ENCODE measurements at places on chromosomes 5 and 9. TPM values are rescaled to one million over a fixed set of nuclear protein-coding genes. Genes with fewer than 3 reads are reported as not detected.

DNA sequence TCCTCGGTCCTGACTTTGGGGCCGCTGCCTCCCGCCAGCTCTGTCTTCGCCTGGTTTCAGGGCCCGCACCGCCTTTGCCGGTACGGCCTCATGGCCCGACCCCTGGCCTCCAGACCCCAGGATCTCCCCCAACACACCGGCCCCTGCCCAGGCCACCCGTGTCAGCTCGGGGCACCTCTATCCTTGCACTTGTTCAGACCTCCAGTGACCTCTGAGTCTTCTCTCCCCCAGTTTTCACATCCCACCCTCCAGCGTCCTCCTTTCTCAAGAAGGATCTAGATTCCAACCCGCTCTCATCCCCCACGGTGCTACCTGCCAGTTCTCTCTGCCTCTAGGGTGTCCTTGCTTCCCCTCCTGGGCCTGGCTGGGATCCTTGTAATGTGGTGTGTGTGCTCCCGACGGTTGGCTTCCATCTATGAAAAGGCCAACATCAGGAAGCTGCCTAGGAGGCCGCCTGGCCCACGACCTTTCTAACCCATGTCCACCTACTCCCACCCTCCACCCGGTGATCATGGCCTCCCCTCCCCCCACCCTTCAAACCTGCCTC lies 61.1 kb downstream of the SPATA31C2 start:
- no peak overlapping the region for H3K27ac ChIP-seq
- DNase-seq = no peak
- H3K4me1 ChIP-seq = peaks cover 7% of the 10 kb centered on the region
- H3K4me3 ChIP-seq = peak overlapping the region; percentile 81

DNA sequence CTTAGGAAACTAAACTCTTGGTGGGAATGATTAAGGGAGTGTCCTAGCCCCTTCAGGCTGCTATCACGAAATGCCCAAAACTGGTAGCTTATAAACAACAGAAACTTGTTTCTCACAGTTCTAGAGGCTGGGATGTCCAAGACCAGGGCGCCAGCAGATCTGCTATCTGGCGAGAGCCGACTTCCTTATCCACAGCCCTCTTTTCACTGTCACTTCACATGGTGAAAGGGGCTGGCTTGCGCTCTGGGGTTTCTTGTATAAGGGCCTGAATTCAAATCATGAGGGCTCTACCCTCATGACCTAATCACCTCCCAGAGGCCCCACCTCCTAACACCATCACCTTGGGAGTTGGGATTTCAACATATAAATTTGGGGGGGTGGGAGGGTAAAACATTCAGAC lies 49.1 kb downstream of the IPPK start:
- H3K4me3 ChIP-seq = no peak overlapping the region
- peaks cover 36% of the 10 kb centered on the region for H3K36me3 ChIP-seq

Gene TBC1D13
- 24.2 TPM for total RNA-seq

DNA sequence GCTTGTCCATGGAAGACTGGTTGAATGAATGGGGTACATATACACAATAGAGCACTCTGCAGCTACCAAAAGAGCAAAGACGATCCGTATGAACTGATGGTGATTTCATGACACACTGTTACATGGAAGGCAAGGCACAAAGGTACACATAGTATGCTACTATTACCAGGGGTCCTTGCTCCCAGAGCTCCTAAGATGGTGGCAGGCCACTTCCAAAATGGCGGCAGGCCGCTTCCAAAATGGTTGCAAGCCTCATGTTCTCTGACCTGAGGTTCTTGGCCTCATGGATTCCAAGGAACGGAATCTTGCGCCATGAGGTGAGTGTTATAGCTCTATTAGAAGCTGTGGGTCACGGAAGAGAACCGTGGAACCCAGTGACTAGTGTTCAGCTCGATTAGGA lies 147.5 kb downstream of the RFK start:
- no peaks in the 10 kb centered on the region for H3K36me3 ChIP-seq
- no peak overlapping the region for H3K27ac ChIP-seq
- no peak overlapping the region for H3K4me3 ChIP-seq
- H3K4me1 ChIP-seq = no peaks in the 10 kb centered on the region
- no peaks in the 10 kb centered on the region for H3K27me3 ChIP-seq

Gene SPATA31A3
- total RNA-seq = not detected

Gene TAF11L5
- total RNA-seq = not detected

- no peak for DNase-seq
- no peaks in the 10 kb centered on the region for H3K36me3 ChIP-seq
- H3K27ac ChIP-seq = no peak overlapping the region
- H3K4me1 ChIP-seq = no peaks in the 10 kb centered on the region
These were observed 205.1 kb upstream of the SGCD start for GRCh38 chr5:156121882-156122281.

DNA sequence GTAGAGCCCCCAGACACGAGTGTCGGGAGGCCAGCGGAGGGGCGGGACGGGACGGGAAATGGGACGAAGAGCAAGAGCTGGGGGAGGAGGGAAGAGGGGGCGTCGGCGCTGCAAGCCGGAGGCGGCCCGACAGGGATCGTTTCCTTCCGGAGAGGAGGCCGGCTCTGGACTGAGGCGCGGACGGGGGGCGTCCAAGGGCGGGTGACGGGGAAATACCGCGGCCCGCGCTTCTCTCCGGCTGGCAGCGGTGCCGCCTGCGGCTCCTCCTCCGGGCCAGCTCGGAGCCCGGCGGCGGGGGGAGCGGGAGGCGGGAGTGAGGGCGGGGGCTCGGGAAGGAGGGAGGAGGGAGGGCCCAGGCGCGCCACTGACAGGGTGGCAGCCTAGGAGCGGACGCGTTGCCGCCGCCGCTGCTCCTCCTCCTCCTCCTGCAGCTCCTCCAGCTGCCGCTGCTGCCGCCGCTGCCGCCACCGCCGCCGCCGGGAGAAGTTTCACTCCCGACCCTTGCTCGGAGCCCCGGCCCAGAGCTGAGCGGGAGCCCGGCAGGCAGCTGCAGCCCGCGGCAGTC lies at the start of gene CHSY3:
TSS of gene CHSY3 (plus strand) at position 364 of the 565 bp plus-strand sequence.
- peaks cover 44% of the 10 kb centered on the region for H3K27me3 ChIP-seq
- H3K4me1 ChIP-seq = peaks cover 13% of the 10 kb centered on the region
- H3K36me3 ChIP-seq = peaks cover 3% of the 10 kb centered on the region
- H3K4me3 ChIP-seq = peak within 1 kb of the TSS; percentile 82
- no peak within 1 kb of the TSS for H3K27ac ChIP-seq

Gene CFAP90
- not detected for total RNA-seq

GRCh38 chr5:158468444-158468843 lies 609.5 kb upstream of the CLINT1 start:
- H3K4me3 ChIP-seq = no peak overlapping the region
- no peaks in the 10 kb centered on the region for H3K36me3 ChIP-seq
- no peak overlapping the region for H3K27ac ChIP-seq
- peaks cover 2% of the 10 kb centered on the region for H3K4me1 ChIP-seq
- no peaks in the 10 kb centered on the region for H3K27me3 ChIP-seq

Gene PCDHA8
- total RNA-seq = not detected

DNA sequence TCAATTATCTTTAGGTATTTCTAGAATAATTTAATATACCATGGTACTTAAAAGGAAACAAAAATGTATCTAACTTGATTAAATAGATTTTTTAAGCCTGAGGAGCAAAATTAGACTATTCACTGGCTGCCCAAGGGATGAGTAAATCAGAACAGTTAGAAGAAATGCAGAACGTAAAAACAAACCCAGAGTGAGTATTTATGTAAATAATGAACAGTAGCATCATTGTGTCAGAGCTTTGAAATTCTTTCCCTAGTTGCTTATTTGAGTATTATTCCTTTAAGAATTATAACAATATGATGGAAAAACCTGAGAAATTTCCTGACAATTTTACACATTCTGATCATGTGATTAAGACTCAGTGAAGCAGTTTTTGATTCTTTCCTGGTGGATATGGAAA lies 200.9 kb downstream of the GDNF start:
- no peak for DNase-seq
- H3K27ac ChIP-seq = no peak overlapping the region
- H3K4me3 ChIP-seq = no peak overlapping the region

GRCh38 chr9:128108269-128109049 lies 19.1 kb downstream of the PTGES2 start:
- no peaks in the 10 kb centered on the region for H3K27me3 ChIP-seq
- DNase-seq = no peak
- H3K36me3 ChIP-seq = peaks cover 49% of the 10 kb centered on the region

GRCh38 chr5:108801301-108801700 lies 53.6 kb downstream of the FER start:
- DNase-seq = no peak
- peaks cover 8% of the 10 kb centered on the region for H3K36me3 ChIP-seq
- H3K27ac ChIP-seq = no peak overlapping the region
- no peaks in the 10 kb centered on the region for H3K27me3 ChIP-seq

DNA sequence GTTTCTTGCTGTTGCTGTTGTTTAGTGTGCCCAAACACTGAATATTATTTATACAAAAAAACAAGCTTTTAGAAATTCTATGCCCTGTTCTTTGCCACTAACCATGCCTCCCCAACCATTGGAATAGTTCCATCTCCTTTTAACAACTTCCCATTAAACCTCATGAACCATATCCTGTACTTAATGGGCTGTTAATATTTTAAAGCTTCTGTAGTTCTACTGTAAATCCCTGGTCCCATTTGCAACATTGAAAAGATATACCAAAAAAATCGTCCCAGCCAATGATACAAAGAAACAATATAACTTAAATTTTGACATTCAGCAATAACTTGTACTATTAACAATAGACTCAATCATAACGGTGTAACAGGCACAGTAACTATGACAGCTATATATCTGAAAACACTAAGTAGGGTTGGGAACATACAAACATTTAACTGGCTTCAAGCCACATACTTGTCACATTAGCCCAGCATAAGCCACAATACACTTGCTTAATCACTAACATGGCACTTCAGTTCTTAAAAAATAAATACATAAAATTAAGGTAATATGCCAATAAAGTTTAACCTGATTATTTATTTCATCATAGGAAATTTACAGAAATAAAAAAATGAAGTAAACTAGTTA lies 86.1 kb downstream of the ADAMTS6 start:
- no peak overlapping the region for H3K4me3 ChIP-seq
- no peak for DNase-seq
- no peak overlapping the region for H3K27ac ChIP-seq
- H3K4me1 ChIP-seq = no peaks in the 10 kb centered on the region
- no peaks in the 10 kb centered on the region for H3K27me3 ChIP-seq

GRCh38 chr9:92711844-92712243 lies 41.9 kb upstream of the IPPK start:
- peaks cover 49% of the 10 kb centered on the region for H3K36me3 ChIP-seq
- H3K4me3 ChIP-seq = peak overlapping the region; percentile 51
- H3K27ac ChIP-seq = peak overlapping the region; percentile 85
- H3K27me3 ChIP-seq = no peaks in the 10 kb centered on the region
- H3K4me1 ChIP-seq = peaks cover 29% of the 10 kb centered on the region
- peak; percentile 13 for DNase-seq

GRCh38 chr5:104128348-104128747 lies 565.8 kb upstream of the NUDT12 start:
- no peaks in the 10 kb centered on the region for H3K4me1 ChIP-seq
- no peak for DNase-seq
- no peak overlapping the region for H3K4me3 ChIP-seq
